GM23248 (cell line): ENCODE measurements at places on chromosomes 7 and 10. TPM values are rescaled to one million over a fixed set of nuclear protein-coding genes. Genes with fewer than 3 reads are reported as not detected.

Gene CACNB2
- 0.32 and 3.7 TPM in 2 replicates for total RNA-seq

DNA sequence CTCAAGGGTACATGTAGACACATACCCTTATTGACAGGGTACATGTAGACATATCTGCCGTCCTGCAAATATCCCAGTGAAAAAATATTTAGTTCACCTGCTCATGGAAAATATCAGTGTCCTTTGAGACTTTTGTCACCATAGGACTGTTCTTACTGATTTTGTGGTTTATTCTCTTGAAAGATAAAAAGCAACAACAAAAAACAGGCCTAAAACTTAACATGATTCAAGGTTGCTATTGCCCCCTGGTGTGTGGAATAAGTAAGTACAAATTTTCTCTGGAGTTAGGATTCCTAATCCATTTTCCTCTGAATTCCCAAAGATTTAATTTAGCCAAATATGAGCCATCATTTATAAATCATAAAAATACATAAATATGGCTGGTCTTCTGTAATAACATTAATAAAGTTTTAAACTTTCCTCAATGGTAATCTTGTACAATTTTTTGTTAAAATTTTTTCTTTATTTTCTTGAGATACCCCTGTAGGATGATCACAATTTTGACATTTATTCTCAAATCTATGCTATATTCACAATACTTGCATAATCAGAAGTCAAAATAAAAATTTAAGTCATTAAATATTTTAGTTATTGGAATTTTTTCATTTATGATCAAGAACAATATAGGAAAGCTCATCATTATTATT is 741.4 kb upstream of the POT1 start:
- no peaks in the 10 kb centered on the region for H3K4me1 ChIP-seq
- no peaks in the 10 kb centered on the region for H3K36me3 ChIP-seq
- H3K4me3 ChIP-seq: no peak overlapping the region

- H3K27me3 ChIP-seq: no peaks in the 10 kb centered on the region
- H3K27ac ChIP-seq: no peak overlapping the region
- peaks cover 17% of the 10 kb centered on the region for H3K4me1 ChIP-seq
- H3K4me3 ChIP-seq: no peak overlapping the region
- no peaks in the 10 kb centered on the region for H3K36me3 ChIP-seq
- DNase-seq: no peak
Observed at GRCh38 chr7:24899905-24900304, 80.1 kb downstream of the OSBPL3 start.

Gene CALD1
- total RNA-seq: 674 and 698 TPM in 2 replicates

GRCh38 chr7:44796034-44796503 is 412 bp upstream of the PPIA start:
- H3K27ac ChIP-seq: peak overlapping the region; percentile 98
- peak overlapping the region; percentile 83 for H3K4me3 ChIP-seq
- H3K27me3 ChIP-seq: no peaks in the 10 kb centered on the region
- DNase-seq: peak; percentile 73
- peaks cover 22% of the 10 kb centered on the region for H3K36me3 ChIP-seq

DNA sequence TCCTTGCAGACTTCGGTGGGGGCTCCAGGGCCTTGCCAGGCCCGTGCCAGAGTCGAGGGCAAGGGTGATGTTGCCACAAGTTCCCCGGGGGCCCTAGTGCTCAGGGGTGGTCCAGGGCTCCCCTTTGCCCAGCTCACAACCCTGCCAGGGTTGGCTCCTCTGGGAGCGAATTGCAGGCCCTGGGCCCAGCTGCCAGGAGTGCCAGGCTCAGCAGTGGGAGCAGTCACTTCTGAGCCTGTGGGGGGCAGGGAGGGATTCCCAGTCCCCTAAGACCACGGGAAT is 43.8 kb downstream of the TCERG1L start:
- DNase-seq: no peak
- H3K4me3 ChIP-seq: no peak overlapping the region
- no peaks in the 10 kb centered on the region for H3K36me3 ChIP-seq
- H3K27ac ChIP-seq: no peak overlapping the region

Gene CPA4
- 8.6 and 16.7 TPM in 2 replicates for total RNA-seq

Gene PAX2
- total RNA-seq: not detected in 2 replicates

Gene AKR1C8
- total RNA-seq: not detected in 2 replicates

Gene SEMA3A
- total RNA-seq: 36.5 and 48.4 TPM in 2 replicates

GRCh38 chr7:71320916-71321315 is 189.0 kb downstream of the GALNT17 start:
- no peaks in the 10 kb centered on the region for H3K4me1 ChIP-seq
- H3K27me3 ChIP-seq: no peaks in the 10 kb centered on the region
- no peak overlapping the region for H3K27ac ChIP-seq

- no peaks in the 10 kb centered on the region for H3K36me3 ChIP-seq
- no peak for DNase-seq
- no peaks in the 10 kb centered on the region for H3K27me3 ChIP-seq
- H3K4me1 ChIP-seq: no peaks in the 10 kb centered on the region
Observed at GRCh38 chr7:4198301-4198700, 483.8 kb upstream of the FOXK1 start.

DNA sequence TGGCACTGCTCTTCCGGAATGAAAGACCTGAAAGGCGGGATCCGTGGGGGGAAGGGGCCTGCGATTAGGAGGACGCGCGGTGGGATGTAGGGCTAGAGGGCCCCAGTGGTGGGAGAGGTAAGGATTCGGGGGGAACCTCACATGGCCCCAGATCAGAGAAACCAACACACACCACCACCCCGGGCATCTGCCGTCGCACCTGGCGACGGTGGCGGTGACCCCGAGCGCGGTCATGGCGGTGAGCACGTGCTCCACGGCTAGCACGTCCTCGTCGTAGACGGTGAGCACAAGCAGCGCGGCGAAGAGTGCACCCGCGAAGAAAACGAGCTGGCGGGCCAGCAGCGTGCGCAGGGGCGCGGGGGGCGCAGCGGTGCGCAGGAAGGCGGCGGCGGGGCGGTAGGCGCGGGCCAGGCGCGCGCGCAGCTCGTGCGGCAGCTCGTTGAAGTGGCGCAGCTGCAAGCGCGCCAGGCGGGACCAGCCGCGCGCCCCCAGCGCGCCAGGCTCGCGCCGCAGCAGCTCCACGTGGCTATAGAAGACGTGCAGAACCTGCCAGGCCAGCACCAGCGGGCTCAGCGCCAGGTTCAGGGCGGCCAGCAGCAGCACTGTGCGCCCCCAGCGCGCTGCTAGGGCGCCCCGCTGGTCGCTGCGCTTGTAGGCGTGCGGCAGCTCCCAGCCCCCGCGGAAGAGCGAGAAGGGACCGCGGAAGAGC is 5.7 kb downstream of the ATG9B start:
- DNase-seq: peak; percentile 52
- peak overlapping the region; percentile 38 for H3K4me3 ChIP-seq
- no peaks in the 10 kb centered on the region for H3K4me1 ChIP-seq
- H3K36me3 ChIP-seq: no peaks in the 10 kb centered on the region

DNA sequence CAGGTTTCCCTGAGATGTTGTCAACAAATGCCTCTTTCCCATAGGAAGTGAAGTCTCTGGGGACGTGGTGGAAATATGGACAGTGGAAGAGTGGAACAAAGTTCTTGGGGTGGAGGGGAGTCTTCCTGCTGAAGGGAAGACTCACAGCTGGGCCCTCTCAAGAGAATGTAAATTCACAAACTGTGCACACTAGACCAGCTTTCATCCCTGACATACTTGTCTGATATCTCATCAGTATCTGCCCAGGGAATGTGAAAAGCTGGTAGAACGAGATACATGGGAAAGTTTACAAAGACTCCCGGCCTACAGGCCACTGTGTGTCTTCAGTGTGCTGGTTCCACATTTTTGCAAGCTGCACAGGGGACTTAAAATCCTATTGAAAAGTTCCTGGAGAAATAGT is 16.7 kb upstream of the CCDC3 start:
- H3K27me3 ChIP-seq: no peaks in the 10 kb centered on the region
- no peak overlapping the region for H3K4me3 ChIP-seq
- no peak overlapping the region for H3K27ac ChIP-seq
